ENCODE measurements at places on chromosomes 2 and 18. TPM values are rescaled to one million over a fixed set of nuclear protein-coding genes. Genes with fewer than 3 reads are reported as not detected.

Gene INPP5D
- total RNA-seq, result 109 TPM

Gene WIPF1
- 183 TPM for total RNA-seq

DNA sequence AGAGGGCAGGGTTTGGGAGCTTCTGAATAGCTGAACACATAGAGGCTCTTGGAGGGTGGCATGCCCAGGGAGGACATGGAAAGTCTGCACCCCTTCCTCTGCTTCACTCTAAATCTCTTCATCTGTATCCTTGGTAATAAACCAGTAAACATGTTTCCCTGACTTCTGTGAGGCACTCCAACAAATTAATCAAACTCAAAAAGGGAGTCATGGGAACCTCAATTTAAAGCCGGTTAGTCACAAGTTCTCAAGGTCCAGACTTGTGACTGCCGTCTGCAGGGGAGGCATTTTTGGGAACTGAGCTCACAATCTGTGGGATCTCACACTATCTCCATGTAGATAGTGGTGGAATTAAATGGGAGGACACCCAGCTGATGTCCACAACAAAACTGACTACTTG is 33.1 kb upstream of the STON1 start:
- no peak for DNase-seq

DNA sequence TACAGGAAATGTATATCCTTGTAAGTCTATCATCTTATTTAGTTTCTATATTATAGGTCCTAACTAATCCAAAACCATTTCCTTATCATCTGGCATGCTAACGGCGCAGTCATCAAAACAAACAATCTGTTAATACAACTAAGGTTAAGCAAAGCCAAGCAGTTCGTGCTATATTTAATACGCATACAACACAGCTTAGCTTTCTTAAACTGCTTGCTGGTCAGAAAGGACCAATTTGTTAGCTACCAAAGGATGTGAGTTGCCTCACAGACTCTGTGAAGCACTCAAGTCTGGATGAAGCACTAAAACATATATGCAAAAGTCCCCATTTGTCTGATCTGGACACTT is 67.0 kb downstream of the ZEB2 start:
- no peak for DNase-seq

DNA sequence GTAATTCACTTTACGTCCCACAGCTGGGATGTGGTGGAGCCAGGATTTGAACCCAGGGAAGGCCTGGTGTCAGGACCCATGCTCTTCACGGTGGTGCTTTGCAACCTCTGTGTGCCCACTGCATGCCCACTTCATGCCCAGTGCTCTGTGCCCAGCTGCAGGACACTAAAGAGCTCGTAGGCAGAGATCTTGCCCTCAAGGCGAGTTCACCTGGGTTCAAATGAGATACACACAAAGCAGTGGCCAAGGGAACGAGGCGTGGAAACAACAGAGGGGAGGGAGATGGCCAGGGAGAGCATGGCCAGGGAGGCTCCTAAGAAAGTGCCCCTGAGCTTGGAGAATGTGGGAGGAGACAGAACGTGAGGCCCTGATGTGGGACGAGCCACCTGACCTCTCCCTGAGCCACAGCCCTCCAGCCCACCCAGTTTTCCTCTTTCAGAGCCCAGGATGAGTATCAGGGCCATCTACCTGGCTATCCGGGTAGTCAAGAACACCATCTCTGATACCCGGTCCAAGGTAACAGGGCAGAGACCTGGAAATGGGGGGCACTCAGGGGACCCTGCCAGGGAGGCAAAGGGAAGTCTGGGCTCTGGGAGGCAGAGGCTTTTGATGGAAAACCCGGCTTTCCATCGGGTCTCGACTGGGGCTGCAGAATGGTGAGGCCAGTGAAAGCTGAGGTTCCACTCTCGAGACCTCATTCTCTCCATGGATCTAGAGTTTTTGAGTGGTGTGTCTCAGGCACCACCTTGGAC is 20.4 kb downstream of the MROH2A start:
- no peak for DNase-seq

DNA sequence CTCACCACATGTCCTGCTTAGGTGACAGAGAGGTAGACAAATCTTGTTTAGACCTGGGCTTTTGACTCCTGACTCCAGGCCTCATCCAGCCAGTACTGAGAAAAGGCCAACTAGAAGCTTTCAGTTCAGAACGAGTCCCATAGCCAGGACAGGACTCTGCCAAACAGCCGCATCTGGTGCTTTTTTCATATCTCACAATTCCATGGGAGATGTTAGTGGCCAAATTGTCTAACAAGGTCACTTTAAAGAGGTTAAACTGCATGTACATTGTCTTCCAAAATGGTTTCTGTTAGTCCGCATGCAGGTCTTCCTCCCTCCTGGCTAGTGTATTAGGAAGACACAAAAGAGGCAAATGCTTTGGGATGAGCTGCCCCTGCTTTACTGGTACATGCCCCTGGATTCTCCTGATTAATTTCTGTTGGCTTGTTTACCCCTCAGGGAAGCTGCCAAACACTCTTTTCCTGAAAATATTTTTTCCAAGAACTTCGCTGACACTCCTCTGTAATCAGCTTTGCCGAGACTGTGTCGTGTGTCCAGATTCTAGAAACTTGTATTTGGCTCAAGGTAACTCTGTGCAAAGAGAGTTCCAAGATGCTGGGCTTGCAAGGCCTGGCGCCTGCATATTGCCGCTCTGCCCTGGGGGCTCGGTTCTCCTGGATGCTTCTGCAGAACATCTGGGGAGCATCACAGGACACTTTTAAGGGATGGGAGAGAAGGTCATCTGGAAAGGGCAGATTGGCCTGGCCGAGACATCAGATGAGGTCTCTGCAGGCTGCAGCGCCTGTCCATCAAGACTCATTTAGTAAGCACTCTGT is 209.2 kb upstream of the APCDD1 start:
- no peak for DNase-seq

Data from OCI-LY7 (cell line).